ENCODE measurements at places on chromosomes 7 and 10.

- no peak for DNase-seq
These were observed 16.0 kb upstream of the SLC29A3 start for GRCh38 chr10:71302874-71303568.

GRCh38 chr7:154832557-154833138, 170.3 kb downstream of the PAXIP1 start:
- no peak for DNase-seq

GRCh38 chr7:24697416-24697815, 59.8 kb downstream of the GSDME start:
- no peak for DNase-seq

- DNase-seq, result peak; percentile 66
These were observed 212.3 kb upstream of the ZMIZ1 start for GRCh38 chr10:78856421-78856820.

DNA sequence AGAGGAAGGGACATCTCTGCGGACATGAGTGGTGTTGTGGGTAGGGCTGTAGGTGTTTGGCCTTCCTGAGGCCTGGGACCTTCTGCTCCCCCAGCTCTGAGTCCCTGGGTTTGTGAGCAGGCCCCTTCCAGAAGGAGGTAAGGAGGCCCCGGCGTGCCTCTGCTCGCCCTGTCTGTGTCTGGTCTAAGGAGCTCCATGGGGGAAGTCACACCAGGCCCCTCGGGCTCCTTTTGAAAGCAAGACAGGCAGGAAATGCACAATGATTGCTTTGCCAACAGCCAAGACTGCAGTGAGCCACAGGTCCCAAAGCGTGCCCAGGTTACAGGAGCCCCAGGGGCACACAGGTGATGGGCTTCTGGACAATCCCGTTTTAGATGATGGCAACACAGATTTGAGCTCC, 89.5 kb downstream of the FAM53B start:
- no peak for DNase-seq

DNA sequence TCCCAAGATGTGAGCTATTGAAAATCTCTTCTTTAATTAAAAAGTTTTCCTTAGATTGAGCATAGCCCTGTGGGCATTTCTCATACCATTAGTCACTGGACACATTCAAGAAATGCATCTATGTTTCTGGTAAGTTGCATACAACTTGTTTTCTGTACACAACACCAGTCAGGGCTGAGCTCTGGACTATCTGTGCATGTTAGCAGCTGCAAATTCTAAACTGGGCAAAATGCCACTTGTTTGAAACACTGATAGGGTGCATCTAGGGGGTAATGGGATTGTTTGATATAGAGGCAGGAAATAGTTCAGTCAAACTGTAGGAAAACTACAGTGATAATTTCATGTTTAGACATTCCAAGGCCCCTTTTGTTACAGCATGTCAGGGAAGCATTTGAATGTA, 145.6 kb upstream of the NPY start:
- no peak for DNase-seq

DNA sequence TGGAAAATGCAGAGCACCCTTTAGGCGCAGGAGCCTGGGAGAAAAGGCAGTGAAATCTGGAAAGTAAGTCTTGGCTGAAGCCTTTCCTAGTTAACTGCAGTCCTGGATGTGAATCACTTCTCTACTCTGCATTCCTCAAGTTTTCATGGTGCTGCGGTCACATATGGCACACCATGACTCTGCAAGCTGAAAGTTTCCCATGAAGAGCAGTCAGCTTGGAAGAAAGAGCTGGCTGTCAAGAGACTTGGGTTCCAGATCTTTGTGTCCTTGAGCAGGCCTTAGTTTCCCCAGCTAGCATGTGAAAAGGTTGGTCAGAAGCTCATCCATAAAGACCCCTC, 548.3 kb downstream of the SORCS3 start:
- no peak for DNase-seq

- DNase-seq, result peak; percentile 61
These were observed 265.1 kb downstream of the HTR7 start for GRCh38 chr10:90592638-90593302.

GRCh38 chr10:32332299-32332750, 14.6 kb downstream of the EPC1 start:
- no peak for DNase-seq

DNA sequence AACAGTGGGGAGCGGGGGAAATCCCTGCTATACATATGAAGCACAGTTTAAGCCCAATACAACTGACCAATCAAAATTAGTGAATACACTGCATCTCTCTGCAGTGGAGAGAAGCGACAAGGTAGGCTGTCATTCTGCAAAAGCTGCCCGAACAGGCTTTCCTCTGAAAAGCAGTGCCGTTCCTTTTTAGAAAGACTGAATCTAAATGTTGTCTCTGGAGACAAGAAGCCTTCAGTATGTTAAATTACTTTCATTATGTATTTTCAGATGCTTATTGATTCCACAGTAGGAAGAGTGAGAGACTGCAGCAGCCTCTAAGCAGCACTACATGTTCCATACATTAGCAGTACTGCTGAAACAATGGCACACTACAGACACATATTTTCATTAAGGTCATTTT, at the start of gene GPR22:
GPR22 (plus strand) TSS at position 129 of the 400 bp plus-strand sequence. CDS start 4,004 bp downstream, outside the sequence.
- DNase-seq, result no peak

GRCh38 chr7:36787933-36788378, 63.7 kb upstream of the AOAH start:
- DNase-seq, result no peak

GRCh38 chr10:4301291-4302045, 516.5 kb upstream of the KLF6 start:
- no peak for DNase-seq

GRCh38 chr7:374706-375311, 84.8 kb downstream of the FOXL3 start:
- DNase-seq, result no peak

DNA sequence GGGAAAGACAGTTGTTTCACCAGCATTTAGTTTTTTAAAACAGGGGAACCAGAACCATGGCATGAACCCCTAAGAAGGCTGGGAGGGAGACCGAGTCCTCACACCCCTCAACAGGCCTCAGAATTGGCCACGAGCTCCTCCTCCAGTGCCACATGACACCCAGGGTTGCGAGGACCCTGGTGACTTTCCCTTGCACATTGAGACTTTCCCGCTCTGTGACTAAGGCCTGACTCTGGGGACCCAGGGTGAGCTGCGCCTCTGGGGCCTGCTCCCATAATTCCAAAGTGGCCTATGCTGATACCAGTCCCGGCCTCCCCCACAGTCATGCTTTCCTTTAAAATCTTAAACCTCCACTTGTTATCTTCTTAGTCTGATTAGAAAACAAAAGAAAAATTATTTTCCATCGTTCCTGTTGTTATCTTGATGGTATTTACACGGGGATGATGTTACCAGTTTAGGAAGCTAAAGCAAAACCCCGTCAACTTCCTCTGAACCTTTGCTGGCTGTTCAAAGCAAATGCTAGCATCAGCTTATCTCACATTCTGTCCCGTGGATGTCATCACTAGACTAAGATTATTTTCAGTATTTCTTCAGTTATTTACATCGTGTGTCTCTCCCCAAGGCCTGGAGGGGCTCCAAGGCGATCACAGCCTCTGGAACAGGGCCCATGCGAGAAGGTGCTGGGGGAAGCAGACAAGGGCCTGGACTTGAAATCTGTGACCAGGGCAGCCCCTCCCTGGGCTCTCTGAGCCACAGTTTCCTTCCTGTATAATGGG, 42.1 kb downstream of the FAM53B start:
- no peak for DNase-seq

GRCh38 chr10:74891053-74891452, 64.7 kb downstream of the KAT6B start:
- no peak for DNase-seq

DNA sequence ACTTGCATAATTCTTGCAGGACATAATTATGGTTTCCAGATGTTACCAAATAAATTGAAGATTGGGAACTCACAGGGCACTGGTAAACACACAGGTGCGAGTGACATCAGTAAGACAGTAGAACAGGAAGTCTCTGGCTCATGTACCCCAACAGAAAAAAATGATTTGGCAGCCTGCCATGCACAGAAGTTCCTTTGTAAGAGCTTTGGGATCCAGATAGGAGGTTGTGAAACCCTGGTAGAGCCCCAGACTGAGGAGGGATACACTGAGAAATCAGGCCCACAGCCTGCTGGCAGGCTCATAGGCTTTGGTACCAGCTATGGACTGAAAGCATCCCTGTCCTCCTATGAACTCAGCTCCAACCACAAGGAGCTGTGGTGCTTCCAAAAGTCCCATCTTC, 118.0 kb downstream of the COBL start:
- no peak for DNase-seq

GRCh38 chr7:1559626-1560590, 3.9 kb upstream of the TMEM184A start:
- no peak for DNase-seq

DNA sequence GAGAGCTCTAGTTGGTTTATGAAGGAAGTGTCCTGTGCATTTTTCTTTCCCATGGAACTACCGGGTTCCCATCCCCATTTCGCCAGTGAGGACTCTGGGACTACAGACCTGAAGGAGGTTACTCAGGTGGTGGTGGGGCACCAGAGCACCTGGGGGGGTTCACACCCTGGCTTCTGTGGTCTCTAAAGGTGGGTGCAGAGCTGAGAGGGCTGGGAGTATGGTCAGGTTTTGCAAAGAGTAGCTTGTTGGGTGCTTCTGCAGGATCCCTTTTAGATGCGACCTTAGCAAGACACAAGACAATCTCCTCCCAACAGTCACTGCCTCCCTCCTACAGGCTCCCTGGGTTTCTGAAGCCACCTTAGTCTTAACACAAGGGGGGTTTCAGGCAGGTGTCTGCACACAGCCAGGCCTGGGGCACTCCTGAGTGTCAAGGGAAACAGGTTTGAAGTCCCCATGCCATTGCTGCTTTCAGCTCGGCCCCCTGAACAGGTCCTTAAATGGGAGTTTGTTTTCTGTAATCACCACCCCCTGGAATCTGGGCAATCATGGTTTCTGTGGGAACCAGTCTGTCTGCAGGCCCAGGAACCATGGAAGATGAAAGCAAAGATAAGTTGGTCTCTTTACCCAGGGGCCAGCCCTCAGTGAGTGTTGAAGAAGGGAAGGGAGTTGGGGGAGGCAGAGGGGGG, 9.9 kb upstream of the CXCL12 start:
- DNase-seq, result peak; percentile 34

GRCh38 chr10:114526126-114526503, 121.8 kb upstream of the AFAP1L2 start:
- DNase-seq, result no peak

DNA sequence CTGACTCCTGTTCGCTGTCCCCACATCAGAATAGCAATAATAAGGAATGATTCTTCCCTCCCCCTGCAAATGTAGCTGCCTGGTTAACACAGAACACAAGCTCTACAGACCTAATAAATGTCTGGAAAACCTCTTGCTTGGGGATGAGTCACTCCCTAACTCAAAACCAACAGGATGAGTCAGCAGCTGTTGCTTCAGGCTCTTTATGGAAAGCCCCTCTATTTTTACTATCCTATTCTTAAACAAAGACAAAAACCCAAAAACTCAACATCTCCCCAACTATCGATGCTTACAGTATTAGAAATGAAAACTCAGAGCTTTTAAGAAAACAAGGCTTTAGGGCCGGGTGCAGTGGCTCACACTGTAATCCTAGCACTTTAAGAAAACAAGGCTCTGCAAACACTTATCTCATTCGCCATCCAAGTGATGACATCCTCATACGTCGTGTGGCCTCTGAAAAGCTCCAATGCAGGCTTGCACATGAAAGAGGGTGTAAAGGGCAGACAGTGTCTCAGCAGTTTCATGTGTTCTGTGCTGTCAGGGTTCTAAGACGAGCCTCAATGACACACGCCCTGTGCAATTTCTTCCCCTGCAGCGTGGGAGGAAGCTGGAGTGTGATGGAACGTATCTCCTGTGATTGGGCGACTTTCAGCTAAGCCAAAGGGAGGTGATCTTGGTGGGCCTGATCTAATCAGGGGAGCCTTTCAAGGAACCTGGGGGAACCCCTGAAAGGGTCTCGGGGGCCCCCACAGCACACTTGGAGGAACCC, 70.1 kb downstream of the AMZ1 start:
- peak; percentile 69 for DNase-seq

DNA sequence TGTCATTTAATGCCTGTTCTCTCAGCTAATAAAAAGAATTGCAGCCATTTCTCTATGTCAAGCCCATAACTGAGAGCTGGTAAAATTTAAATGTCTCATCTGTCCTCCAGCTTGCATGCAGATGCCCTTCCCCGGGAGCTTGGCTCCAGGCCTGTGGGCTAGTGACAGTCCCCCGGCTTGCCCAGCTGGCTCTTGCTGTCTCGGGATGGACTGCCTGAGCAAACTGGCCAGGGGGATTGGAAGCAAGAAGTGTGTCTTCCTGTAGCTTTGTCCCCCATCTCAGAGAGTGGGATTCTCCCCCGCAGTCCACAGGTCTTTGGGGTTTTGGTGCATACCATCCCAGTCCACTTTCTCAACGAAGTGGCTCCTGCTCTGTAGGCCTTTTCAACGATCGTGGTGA, 53.9 kb upstream of the HMX3 start:
- DNase-seq, result no peak

- no peak for DNase-seq
These were observed 24.1 kb downstream of the ZNF37A start for GRCh38 chr10:38118072-38118807.

DNA sequence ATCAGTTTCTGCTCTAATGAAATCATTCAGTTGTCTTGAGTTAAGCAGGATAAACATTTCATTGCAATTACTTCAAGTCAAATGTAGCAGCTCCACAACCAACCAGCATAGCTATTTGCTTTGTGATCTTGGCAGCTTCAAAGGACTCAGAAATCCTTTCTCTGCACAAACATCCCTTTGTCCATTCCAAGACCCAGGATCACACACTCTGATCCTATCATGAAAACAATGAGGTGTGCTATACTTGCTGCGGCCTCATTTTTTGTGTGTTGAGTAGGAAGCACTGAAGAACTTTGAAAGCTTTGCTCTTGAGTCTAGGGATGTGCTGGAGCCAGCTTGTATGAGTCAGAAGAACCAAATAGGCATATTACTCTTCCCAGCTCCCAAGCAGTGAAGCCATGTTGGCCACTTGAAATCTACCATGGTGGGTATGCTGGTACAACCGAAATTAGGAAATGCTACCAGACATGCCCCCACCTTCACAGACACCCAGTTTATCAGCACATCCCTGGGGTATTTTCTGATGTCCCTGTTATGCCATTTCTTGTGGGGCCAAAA, 199.4 kb upstream of the PRSS58 start:
- DNase-seq, result no peak

DNA sequence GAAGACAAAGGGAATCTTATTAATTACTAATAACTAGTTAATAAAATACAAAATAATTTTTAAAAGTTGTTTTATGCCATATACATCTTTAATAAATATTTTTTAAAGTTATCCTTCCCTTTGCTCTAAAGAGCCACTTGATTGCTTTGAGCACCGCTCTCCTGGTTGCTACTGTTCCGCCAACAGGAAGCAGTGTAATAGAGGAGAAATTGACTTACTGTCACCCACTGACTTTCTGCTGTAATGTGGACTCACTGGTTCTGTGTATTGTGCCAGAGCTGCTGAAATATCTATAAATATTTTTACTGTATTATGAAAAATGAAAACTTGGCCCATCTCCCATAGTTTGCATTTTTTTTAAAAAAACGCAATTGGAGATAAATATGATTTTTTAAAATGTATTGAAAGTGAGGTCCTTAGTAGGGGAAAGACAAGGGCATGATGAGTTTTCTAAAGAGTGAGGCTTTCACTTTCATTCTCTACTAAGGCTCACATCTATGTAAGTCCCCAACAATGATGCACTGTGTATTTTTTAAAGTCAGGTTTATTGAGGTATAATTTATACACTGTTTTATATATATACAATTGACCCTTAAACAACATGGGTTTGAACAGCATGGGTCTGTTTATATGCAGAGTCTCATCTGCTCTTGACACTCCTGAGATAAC, 100.5 kb downstream of the NPY start:
- no peak for DNase-seq

GRCh38 chr7:27739301-27739908, 557 bp upstream of the TAX1BP1 start:
- DNase-seq, result no peak

- no peak for DNase-seq
These were observed 489.6 kb downstream of the TNS3 start for GRCh38 chr7:47092336-47092735.

Measured in right forelimb (tissue), 1 donor.